ENCODE measurements at places on chromosomes 13 and 19.

DNA sequence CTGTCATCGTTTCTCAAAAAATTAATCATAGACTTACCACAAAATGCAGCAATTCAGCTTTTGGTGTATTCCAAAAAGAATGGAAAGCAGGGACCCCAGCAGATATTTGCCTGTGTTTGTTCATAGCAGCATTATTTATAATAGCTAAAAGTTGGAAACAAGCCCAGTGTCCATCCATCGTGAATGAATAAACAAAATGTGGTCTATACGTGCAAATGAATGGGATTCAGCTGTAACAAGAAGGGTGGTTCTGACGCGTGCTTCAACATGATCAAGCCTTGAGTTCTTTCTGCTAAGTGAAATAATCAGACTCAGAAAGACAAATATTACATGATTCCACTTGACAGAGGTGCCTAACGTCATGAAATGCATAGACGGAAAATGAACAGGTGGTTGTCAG, 36.4 kb downstream of the PSG11 start:
- peak; percentile 72 for DNase-seq

- no peak for DNase-seq
These were observed 1.5 kb upstream of the C13orf46 start for GRCh38 chr13:113975416-113975815.

DNA sequence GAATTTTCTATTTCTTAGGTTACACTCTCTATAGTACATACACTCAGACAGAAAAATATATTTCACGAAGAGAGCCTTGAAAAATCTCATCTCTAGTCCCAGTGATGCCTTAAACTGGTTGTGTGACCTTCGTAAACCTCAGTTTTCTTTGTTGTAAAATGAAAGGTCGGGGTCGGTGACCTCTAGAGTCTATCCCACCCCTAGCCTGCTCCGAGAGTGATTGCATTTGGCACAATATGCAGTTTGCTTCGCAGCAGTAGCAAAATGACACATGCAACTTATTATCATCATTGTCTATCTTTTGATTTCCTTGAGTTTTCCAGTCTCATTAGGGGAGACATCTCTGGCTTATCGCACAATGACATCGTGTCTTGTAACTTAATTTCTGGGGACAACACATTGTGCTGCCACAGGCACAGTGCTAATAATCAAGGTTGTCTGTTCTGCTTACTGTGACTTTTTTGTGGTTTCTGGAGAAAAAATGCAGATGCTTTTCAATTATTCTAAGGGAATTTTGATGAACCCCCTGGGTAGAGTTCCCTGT, 115.0 kb downstream of the GGACT start:
- DNase-seq: no peak

- no peak for DNase-seq
These were observed 17.6 kb downstream of the GNA11 start for GRCh38 chr19:3111586-3112247.

GRCh38 chr13:44785401-44785800, 203.9 kb downstream of the NUFIP1 start:
- no peak for DNase-seq

Data from NCI-H1105 (cell line).